ENCODE measurements at places on chromosomes 2 and 18. TPM values are rescaled to one million over a fixed set of nuclear protein-coding genes. Genes with fewer than 3 reads are reported as not detected.

DNA sequence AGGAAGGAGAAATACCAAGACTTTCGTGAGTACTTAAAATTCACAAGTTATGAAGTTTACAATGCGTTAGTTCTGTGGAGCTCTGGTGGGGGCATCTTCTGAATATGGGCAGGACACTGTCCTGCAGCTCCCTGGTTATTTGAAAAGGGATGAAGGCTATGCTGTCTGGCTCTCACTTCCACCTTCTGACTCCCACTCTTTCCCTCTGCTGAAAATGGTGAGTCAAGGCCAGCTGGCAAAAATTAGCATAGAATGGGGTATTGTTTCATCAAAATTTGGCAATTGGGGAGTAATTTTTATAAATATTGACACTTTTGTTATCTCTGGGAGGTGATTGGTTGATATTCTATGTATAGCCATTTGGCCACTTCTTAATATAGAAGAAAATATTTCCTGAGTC, 177.4 kb downstream of the PARD3B start:
- no peaks in the 10 kb centered on the region for H3K36me3 ChIP-seq
- no peak overlapping the region for H3K4me3 ChIP-seq
- no peak for DNase-seq

GRCh38 chr2:151097128-151097527, 164.5 kb downstream of the RBM43 start:
- DNase-seq, result no peak
- no peak overlapping the region for H3K27ac ChIP-seq
- no peak overlapping the region for H3K4me3 ChIP-seq
- H3K36me3 ChIP-seq, result no peaks in the 10 kb centered on the region

GRCh38 chr2:142951190-142952007, 73.9 kb downstream of the KYNU start:
- H3K4me1 ChIP-seq, result no peaks in the 10 kb centered on the region
- H3K27ac ChIP-seq, result no peak overlapping the region
- no peaks in the 10 kb centered on the region for H3K27me3 ChIP-seq
- DNase-seq, result no peak
- H3K36me3 ChIP-seq, result no peaks in the 10 kb centered on the region
- H3K4me3 ChIP-seq, result no peak overlapping the region

- H3K27me3 ChIP-seq, result no peaks in the 10 kb centered on the region
- no peaks in the 10 kb centered on the region for H3K4me1 ChIP-seq
- H3K36me3 ChIP-seq, result no peaks in the 10 kb centered on the region
- DNase-seq, result no peak
- no peak overlapping the region for H3K4me3 ChIP-seq
- no peak overlapping the region for H3K27ac ChIP-seq
Measured at GRCh38 chr2:148475626-148476025, 168.9 kb upstream of the EPC2 start.

DNA sequence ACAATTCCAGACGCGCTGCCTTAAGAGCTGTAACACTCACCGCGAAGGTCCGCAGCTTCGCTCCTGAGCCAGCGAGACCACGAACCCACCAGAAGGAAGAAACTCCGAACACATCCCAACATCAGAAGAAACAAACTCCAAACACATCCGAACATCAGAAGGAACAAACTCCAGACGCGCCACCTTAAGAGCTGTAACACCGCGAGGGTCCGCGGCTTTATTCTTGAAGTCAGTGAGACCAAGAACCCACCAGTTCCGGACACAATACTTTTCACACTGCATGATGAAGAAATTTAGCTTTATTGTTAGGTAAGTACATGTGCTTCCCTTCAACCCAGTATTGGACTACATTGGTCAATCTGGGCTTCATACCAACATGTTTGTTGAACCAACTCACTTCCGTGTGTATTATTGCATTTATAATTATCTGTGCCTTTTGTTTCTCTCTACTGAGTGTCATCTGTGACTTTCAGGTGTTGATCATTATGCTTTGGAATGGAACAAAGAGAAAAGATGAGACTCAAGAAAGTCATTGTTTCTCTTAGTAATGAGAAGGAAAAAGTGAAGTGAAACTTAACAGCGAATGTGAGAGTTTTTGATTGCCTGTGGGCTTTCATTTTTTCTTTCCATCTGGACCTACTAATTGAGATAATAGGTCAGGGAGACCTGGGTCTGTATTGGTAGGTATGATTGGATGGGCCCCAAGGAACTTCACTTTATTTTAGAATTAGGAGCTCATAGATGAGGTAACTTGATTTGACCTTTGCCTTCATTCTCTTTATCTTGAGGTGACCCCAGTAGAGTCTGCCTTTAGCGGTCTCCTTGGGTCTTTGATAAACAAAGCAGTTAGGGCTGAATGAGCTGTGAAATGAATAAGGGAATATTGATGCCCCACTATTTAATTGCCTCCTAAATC, 76.1 kb upstream of the CAVIN2 start:
- H3K4me1 ChIP-seq, result no peaks in the 10 kb centered on the region
- DNase-seq, result no peak
- H3K27me3 ChIP-seq, result no peaks in the 10 kb centered on the region
- no peak overlapping the region for H3K4me3 ChIP-seq
- H3K36me3 ChIP-seq, result no peaks in the 10 kb centered on the region

GRCh38 chr18:72965616-72966015, 97.8 kb upstream of the NETO1 start:
- no peaks in the 10 kb centered on the region for H3K4me1 ChIP-seq
- H3K27ac ChIP-seq, result no peak overlapping the region
- no peaks in the 10 kb centered on the region for H3K27me3 ChIP-seq
- no peaks in the 10 kb centered on the region for H3K36me3 ChIP-seq
- H3K4me3 ChIP-seq, result no peak overlapping the region

GRCh38 chr2:177014946-177015345, 197.6 kb upstream of the HNRNPA3 start:
- no peak for DNase-seq
- H3K4me3 ChIP-seq, result no peak overlapping the region
- no peaks in the 10 kb centered on the region for H3K27me3 ChIP-seq
- no peaks in the 10 kb centered on the region for H3K36me3 ChIP-seq
- H3K27ac ChIP-seq, result no peak overlapping the region

- H3K27me3 ChIP-seq, result no peaks in the 10 kb centered on the region
- H3K4me3 ChIP-seq, result no peak overlapping the region
- H3K4me1 ChIP-seq, result no peaks in the 10 kb centered on the region
- no peaks in the 10 kb centered on the region for H3K36me3 ChIP-seq
- DNase-seq, result no peak
- no peak overlapping the region for H3K27ac ChIP-seq
Measured at GRCh38 chr2:185823773-185824172, 85.2 kb downstream of the FSIP2 start.

GRCh38 chr2:226124548-226125011, 675.0 kb downstream of the IRS1 start:
- no peak overlapping the region for H3K27ac ChIP-seq
- no peak overlapping the region for H3K4me3 ChIP-seq
- H3K27me3 ChIP-seq, result no peaks in the 10 kb centered on the region
- peaks cover 37% of the 10 kb centered on the region for H3K4me1 ChIP-seq
- no peaks in the 10 kb centered on the region for H3K36me3 ChIP-seq
- DNase-seq, result no peak

DNA sequence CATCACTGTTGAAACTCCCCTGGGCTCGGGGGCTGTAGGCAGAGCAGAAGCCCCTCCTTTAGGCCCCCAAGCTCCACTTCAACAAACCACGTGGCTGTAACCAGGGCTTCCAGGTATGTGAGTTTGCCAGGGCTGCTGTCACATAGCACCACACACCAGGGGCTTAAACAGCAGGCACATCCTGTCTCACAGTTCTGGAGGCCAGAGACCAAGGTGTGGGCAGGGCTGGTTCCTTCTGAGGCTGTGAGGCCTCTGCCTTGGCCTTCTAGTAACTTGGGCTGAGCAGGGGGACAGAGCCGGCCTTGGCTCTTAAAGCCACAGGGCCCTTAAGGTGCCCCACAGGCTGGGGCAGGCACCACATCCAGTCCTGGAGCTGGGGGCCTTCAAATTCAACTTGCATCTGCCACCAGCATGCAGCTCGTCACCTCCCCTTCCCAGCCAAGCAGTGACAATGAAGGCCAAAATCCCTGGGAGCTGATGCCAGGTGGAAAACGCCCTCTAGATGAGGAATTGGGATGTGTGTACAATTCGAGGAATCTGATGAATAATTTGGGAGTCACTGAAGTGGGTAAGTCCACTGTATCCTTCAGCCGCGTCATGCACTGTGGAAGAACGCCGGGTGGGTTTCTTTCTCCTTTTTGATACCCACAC, 104.2 kb upstream of the ODC1 start:
- H3K27ac ChIP-seq, result no peak overlapping the region
- peaks cover 32% of the 10 kb centered on the region for H3K27me3 ChIP-seq
- no peak overlapping the region for H3K4me3 ChIP-seq
- H3K4me1 ChIP-seq, result no peaks in the 10 kb centered on the region
- DNase-seq, result no peak

DNA sequence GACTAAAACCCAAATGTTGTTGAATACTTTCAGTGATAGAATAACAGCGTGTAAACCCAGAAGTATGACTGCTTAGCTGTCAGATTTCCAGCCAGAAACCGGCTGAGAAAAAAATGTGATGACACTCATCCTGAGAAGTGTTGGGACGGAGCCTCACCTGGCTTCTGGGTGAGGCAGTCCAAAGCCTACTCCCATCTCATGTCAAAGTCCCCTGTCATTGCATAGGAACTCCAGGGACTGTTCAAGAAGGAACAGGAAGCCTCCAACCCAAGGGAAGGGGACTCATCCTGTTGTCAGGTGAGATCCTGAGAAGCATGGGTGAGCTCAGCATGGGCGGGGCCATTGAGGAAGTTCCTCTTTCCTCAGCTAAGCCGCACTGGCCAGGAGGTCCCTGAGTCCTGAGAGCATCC, 11.3 kb upstream of the CHRNA1 start:
- H3K4me3 ChIP-seq, result no peak overlapping the region
- H3K36me3 ChIP-seq, result no peaks in the 10 kb centered on the region
- H3K27me3 ChIP-seq, result no peaks in the 10 kb centered on the region
- no peak for DNase-seq

DNA sequence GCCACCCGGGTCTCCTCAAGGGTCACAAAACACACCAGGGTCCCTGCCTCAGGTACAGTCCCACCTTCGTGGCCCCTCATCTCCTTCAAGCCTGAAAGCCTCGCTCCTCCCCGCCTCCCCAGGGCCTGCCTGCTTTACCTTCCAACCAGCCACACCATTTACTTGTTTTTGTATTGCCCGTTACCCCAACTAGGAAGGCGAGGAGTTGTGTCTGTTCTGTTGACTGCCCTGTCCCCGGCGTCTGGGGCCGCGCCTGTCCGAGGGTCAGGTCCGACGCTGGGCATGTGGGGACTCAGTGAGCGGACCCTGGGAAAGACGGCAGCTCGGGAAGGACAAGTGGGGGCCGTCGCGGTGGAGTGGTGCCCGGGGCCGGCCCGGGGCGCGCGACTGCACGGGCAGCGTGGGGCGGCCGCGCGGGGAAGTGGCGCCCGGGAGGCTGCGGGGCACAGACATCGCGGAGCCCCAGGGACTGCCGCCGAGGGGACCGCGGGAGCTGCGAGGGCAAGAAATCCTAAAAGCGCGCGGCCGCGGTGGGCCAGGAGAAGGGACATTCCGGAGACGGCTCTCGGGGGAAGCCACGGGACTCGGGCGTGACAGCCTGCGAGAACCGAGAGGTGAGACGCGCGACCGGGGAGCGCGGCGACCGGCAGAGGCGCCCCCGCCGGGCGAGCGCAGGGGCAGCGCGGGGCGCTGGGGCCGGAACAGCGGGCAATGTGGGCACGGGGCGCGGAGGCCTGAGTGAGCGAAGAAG, 797 bp upstream of the GRHL1 start:
- DNase-seq, result no peak
- H3K27me3 ChIP-seq, result no peaks in the 10 kb centered on the region
- H3K36me3 ChIP-seq, result no peaks in the 10 kb centered on the region
- H3K4me3 ChIP-seq, result peak overlapping the region; percentile 21
- H3K4me1 ChIP-seq, result no peaks in the 10 kb centered on the region

DNA sequence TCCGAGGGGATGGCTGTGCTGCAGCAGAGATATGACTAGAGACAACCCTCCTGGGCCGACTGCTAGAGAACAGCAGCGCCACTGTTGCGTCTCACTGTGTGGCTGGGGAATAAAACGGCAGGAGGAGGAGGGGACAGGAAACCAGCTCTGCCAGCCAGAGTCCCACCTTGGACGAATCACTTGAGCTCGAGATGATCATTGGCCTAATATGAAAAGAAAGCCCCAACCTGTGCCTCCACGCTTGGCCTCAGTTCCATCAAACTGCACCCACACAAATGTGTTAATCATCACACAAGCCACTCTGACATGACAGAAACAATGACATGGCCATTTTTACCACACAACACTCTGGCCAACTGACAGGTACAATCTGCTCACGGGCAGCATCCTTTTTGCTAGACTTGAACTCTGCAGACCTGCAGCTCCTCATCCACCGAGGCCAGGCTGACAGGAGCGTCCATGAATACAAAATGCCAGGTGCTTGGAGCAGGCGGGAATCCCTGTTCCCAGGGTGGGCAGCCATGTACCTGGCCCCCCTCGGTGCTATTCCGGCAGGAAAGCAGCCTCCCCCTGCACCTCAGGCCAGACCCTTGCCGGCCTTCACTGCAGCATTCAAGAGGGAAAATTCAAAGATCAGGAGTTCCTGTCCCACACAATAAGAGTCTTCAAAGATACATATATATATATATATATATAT, 52.3 kb downstream of the PARD6G start:
- H3K4me1 ChIP-seq, result peaks cover 21% of the 10 kb centered on the region
- H3K36me3 ChIP-seq, result no peaks in the 10 kb centered on the region
- no peak overlapping the region for H3K27ac ChIP-seq
- H3K4me3 ChIP-seq, result no peak overlapping the region

DNA sequence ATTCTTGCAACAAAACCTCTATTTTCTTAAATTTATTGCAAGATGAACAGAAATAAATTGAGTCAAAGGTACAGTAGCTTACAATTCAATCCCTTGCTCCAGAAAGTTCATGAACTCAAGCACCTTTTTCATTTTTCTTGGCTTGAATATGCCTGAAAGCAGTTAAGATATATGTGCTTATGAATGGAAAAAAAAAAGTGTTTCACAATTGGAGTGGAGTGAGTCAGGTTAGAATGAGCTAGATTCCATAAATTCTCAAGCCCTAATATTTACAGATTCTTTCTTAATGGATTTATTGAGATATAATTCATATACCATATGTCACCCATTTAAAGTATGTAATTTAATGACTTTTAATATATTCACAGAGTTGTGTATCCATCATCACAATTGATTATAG, 39.6 kb upstream of the NEMP2 start:
- H3K36me3 ChIP-seq, result no peaks in the 10 kb centered on the region
- DNase-seq, result no peak
- H3K27ac ChIP-seq, result no peak overlapping the region

DNA sequence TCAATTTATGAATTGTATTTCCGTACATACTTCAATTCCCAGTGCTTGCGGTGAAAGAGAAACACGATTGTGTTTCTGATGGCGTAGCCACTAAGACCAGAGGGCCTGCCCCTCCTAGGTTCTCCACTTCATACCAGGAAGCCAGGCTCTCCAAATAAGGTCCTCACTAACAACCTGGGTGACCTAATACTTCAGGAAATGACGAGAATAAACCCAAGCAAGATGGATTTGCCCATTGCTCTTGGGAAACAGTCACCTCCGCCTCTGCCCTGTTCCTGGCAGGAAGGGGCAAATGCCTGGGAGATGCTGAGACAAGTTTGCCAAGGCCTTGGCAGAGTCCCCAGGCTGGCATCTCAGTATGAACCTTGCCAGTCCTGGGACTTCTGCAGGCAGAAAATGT, 41.8 kb downstream of the TTC32 start:
- H3K27ac ChIP-seq, result no peak overlapping the region
- H3K36me3 ChIP-seq, result no peaks in the 10 kb centered on the region
- no peak for DNase-seq
- H3K27me3 ChIP-seq, result no peaks in the 10 kb centered on the region
- peaks cover 12% of the 10 kb centered on the region for H3K4me1 ChIP-seq
- no peak overlapping the region for H3K4me3 ChIP-seq

CCDC85A gene
- total RNA-seq, result 6.3 TPM

MTERF4 gene
- total RNA-seq, result 46.2 TPM

ACOXL gene
- total RNA-seq, result not detected

KCTD18 gene
- total RNA-seq, result 24.7 TPM

PECR gene
- total RNA-seq, result 12.7 TPM

ARL5A gene
- total RNA-seq, result 21.6 TPM
